ENCODE measurements at places on chromosomes 2 and 18.

GRCh38 chr2:39942950-39943349, 163.9 kb upstream of the THUMPD2 start:
- DNase-seq = no peak

GRCh38 chr2:120867290-120868241, 131.9 kb downstream of the GLI2 start:
- DNase-seq = peak; percentile 71

GRCh38 chr2:101464841-101465240, 10.1 kb downstream of the RFX8 start:
- DNase-seq = no peak

- DNase-seq = peak; percentile 16
Measured at GRCh38 chr2:111975053-111975552, 76.7 kb downstream of the MERTK start.

- no peak for DNase-seq
Measured at GRCh38 chr2:31236433-31237205, 2.7 kb downstream of the EHD3 start.

DNA sequence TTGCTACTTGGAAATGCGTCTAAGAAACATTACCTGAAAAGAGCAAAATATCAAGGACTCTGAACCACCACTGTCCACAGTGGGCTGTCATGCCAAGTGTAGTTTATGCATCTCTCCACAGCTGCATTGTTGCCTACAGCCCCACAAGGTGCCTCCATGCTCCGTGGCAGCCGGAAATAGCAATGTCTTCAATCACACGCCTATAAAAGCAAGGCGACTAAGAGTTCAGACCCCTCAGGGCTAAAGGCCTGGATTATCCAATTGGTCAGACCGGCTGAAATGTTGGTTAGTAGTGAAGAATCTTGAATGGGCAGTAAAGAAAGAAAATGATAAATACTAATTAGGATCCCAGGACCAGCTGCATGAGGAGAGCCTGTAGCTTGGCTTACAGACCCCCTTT, 114.0 kb upstream of the SLC35G4 start:
- no peak for DNase-seq

- no peak for DNase-seq
Measured at GRCh38 chr18:75506913-75507312, 79.4 kb upstream of the SMIM21 start.

- no peak for DNase-seq
Measured at GRCh38 chr2:55779459-55780421, 86.1 kb upstream of the PNPT1 start.

DNA sequence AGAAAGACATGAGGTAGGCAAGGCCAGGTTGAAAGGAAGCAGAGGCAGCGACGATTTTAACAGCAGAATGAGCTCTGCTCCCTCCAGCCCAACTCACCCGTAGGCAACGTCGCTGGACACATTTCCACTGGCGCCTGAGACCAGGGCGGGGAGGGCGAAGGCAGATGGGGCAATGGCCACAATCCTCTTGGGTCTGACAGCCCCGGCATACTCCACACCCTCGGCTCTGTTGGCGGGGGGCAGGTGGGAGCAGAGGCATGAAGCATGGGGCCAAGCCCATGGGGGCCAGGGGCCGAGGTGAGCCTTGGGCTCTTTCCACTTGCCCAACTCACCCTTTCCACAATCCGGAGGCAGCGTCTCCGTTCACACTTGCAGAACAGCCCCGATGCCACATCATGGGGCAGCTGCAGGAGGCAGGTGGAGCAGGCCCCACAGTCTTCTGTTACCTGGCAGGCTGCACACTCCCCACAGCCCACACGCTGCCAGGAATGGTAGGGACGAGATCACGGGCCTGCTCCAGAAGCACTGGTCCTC, 5.8 kb downstream of the MBD1 start:
- DNase-seq = no peak

DNA sequence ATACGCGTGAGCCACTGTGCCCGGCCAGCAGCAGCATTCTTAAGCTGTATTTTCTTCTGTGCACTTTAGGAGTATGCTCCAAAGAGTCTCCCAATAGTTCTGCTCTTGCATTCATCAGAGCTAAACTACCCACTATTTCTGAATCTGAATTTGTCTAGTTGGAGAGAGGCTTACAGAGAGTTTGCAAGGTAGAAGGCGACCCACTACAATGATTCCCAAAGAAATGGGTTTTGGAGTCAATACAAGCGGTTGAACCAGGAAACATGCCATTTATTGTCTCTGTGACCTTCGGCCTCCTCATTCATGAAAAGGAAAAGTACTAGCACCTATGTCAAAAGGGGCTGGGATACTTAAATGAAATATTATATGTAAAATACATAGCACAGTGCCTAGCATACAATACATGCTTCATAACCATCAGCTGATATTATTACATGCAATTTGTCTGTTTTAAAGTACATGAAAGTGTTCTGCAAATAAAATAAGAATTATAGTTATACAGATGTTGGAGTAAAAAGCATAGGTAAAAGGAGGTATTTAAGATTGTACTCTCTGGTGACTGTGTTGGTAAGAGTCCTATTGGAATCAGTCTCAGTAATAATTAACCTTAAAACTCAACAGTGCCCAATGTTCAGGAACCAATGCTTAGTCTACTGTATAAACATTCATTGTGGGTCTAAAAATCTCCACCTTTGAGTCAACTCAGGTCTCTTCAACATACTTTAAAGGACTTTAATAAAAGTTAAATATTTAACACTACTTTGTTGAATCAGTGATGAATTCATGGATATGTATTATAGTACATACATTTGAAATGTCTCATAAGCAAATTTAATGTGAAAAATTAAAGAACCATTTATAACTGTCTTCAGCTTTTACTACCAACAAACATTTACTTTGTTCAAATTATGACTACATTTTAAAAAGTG, 89.8 kb upstream of the GRB14 start:
- no peak for DNase-seq

DNA sequence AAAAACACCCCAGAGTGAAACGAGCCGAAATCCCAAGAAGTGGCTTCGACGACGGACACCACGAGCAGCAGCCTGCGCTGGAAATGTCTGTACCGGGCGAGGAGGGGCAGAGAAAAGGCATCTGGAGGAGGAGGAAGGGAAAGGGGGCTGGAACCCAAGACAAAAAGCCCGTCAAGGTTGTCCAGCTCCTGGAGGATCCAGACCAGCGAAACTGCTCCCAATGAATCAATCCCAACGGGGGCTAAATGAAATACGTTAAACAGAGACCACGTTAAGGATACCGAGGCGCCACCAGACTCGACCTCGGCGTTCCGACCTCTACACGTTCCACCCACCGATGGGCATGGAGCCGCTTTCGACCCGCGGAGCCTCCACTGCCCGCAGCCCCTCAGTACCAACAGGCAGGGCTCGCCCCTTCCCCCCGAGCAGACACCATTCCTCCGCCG, 400 bp downstream of the CCDC88A start:
- DNase-seq = peak; percentile 43

GRCh38 chr2:69755862-69756467, 14.0 kb downstream of the ANXA4 start:
- no peak for DNase-seq

DNA sequence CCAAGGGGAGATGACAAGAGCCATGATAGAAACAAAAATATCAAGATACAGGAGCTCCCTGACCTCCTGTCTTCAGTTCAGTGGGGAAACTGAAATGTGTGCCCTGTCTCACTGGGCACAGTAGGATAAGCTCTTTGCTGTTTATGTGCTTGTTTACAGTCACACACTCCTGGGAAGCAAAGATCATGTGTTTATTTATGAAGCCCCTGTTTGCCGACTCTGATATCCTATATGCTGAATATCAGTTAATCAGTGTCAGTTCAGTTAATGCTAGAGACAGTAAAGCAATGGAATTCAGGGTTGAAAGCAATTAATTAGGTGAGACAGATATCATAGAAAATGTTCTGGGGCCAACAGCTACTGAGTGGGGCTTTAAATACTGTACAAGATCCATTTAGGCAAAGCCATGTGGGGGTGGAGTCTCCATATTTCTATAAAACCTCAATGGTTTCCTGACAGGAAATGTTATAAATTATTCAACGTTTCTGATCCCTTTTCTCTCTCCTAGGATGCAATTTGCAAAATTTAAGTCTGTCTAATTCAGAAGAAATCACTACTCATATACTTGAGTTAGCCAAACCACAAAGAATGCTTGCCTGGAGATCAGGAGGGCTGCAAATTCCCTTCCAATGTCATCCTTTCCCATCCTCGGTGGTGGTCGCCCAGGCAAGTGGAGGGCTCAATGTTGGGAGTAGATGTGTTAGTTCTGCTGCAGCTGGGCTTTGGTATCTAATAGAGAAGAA, 551.3 kb downstream of the CMPK2 start:
- DNase-seq = no peak

GRCh38 chr18:765764-766549, 46.1 kb downstream of the YES1 start:
- DNase-seq = no peak

DNA sequence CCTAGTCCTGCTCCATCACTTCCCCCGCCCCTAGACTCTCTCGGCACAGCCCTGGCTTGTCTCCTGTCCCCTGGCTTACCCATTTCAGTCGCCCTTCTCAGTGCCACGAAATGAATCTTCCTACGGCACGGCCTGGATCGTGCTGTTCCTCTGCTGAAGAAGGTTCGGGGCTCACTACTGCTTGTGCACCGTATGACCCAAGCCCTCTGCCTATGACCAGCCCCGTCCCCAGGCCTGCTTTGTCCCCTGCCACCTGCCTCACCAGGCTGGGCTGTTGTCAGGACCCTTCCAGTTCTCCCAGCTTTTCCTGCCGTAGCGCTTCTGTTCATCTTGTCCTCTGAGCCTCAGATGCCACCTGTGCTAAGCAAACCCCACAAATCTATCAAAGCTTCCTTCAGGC, 13.9 kb downstream of the CHMP1B start:
- DNase-seq = no peak

DNA sequence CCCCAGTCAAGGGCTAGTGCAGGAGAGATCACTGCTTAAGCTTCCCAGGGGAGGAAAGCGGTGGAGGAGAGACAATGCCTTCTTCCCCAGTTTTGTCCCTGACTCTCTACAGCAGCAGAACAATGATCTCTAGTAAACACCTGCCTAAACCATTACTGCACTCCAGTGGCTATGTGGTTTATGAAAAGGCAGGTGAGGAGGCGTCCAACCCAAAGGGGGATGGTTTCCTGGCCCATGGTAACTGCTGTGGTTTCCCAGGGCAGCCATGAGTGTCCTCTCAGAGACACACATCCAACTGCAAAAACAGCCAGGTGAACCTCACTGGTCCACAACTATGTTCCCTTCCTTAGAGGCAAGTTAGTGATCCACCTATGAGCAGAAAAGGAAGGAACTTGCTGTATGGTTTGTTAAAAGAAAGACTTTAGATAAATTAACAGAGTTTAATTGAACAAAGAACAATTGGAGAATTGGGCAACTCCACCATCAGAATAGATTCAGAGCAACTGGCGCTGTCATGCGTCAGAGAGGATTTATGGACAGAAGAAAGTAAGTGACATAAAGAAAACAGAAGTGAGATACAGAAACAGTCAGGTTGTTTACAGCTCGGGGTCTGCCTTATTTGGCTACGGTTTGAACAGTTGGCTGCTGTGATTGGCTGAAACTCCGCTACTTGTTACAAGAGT, 4.8 kb upstream of the TTC39C start:
- DNase-seq = no peak

DNA sequence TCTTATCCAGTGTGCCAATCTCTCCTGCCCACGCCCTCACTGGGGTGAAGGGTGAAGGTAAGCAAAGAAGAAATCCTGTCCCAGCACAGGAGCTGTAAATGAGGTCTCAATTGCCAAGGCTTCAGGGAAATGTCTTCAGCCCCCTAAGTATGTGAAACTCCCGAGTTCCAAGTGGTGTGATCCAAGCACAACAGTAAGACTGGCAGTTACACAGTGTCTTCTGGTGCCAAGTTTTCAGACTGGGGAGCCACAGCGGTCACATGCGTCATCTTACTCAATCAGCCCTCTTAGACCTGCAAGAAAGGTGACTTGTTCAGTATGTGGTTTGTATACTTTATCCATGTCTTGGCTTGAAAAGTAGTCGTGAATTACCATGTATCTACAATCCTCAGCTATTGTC, 55.0 kb upstream of the SPRED2 start:
- DNase-seq = no peak

- DNase-seq = no peak
Measured at GRCh38 chr2:71901466-71901865, 246.2 kb downstream of the CYP26B1 start.

DNA sequence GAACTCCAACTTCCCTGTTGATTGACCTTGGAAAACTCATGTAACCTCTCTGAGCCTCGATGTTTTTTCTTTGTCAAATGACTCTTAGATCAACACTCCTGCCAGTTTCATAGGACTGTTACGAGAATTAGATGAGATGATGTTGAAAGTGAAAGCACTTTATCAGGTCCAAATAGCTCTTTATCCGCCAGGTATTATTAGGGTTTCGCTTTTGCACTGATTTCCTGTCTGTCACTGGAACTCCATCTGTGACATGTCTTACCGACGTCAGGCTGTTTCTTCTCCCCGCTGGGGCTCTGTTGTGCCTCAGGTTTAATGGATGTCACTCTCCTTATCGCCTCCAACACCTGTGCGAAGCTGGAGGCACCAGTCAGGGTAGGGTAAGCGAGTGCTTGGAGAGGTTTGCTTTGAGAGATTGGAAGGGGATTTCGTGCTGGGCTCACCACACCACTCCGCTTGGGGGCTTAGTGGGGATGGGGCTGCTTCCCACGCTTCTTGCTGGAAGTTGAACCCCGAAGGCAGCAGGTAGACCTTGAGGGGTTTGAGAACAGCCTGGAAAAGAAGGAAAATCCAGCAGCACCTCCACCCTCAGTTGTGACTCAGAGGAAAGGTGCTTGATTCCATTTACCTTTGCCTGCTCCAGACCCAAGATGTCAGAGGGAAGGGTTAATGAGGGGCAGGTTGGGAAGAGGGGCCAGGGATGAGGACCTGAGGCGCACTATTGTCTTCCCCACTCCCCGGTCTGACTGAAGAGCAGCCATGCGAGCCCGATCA, 4.3 kb downstream of the GAD1 start:
- no peak for DNase-seq

GRCh38 chr2:7594211-7594610, 677.0 kb downstream of the RNF144A start:
- DNase-seq = no peak

DNA sequence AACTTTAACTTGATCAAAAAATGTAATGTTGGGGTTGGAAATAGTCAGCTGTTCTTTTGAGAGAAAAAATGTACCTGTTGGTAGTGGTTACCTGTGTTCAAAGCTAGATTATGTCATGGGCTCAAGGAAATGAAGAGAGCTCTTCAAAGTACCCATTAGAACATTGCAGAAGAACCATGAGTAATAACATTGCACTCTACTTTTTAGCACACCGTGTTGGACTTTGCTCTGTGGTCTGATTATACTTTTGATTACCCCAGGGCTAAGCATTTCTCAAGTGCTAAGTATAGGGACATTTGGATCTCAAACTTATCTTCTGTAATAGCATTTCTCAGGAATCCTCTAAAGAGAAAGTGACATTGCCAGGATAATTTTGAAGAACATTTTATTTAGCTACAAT, 1122.8 kb upstream of the CELF4 start:
- no peak for DNase-seq

Data from Ammon's horn (tissue), 1 donor.